CD4-positive, alpha-beta T cell (primary cell): ENCODE measurements at places on chromosomes 12 and 14. TPM values are rescaled to one million over a fixed set of nuclear protein-coding genes. Genes with fewer than 3 reads are reported as not detected.

GRCh38 chr14:65826946-65827345 lies 414.4 kb downstream of the FUT8 start:
- DNase-seq: no peak

The KRT73 gene
- 67.2 TPM for total RNA-seq

GRCh38 chr14:71394386-71394785 lies 487.1 kb downstream of the PCNX1 start:
- no peak for DNase-seq

DNA sequence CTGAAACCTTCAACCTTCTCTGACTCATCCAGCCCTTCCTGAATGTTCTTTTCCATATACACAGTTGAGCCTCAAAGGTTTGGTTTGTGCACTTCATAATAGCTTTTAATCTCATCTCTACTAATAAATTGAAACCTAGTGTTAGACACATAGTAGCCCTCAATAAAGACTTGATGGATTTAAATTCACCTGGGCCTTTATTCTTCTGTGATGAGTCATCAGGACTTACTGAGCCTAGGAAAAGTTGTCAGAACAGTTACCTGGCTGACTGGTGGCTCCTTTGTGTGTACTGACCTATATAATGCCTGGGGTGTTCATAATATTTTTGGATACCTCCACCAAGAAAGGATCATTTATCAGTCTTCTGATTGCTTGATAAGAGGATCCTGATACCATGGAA lies 86.4 kb upstream of the NTF3 start:
- DNase-seq: no peak

- no peak for DNase-seq
Observed at GRCh38 chr14:65750906-65751305, 338.4 kb downstream of the FUT8 start.

The ADAMTS20 gene
- total RNA-seq: not detected

- DNase-seq: no peak
Observed at GRCh38 chr12:46160101-46160980, 108.5 kb downstream of the SLC38A1 start.

DNA sequence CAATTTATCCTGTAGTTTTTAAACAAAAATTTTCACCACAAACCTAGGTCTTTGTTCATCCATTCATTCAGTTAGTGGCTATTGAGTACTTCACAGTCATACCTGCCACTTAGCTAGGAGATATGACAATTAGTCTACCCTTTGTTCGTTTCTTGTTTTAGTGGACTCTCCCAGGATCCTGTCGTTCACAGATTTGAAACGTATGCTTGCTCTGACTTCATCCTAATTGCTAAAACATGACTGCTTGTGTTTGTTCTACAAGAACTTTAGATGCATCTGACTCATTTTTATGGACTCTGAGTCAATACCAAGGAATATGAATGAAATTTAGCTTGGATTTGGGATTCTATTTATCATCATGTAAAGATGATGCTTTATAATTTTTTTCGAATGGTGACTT lies 69.5 kb downstream of the TBC1D30 start:
- DNase-seq: no peak

The TEAD4 gene
- not detected for total RNA-seq
